ENCODE measurements at places on chromosomes 16 and 17.

DNA sequence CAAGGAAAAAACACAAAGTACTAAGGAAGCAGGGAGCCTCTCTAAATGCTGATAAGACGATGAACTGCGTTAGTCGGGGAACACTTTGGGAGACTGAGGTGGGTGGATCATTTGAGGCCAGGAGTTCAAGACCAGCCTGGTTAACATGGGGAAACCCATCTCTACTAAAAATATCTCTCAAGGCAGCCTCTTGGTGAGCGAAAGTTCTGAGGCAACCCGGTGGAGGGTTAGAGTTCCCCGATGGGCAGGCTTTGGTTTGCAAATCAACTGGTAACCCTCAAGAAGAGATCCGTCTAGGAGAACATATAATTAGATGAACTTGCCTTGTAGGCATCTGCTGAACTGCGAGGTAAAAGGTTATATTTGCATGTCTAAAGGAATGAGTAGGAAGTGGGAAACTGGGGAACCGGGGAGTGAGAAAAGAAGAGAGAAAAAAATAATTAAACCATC lies 44.6 kb downstream of the WSB1 start:
- no peak for DNase-seq

GRCh38 chr16:635573-636205 lies 416 bp downstream of the METTL26 start:
- DNase-seq, result no peak

DNA sequence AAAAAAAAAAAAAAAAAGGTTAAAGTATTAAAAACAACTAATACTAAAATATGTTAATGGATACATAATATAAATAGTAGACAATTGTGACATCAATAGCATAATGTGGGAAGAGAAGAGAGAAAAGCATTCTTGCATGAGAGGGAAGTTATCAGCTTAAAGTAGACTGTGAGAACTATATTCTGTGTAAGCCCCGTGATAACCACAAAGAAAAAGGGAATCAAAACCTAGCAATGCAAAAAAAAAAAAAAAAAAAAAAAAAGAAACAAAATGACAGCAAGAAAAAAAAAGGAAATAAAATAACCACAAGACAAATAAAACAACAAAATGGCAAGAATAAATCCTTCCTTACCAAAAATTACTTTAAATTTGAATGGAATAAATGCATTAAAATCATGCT lies 39.8 kb upstream of the MYLK3 start:
- no peak for DNase-seq

DNA sequence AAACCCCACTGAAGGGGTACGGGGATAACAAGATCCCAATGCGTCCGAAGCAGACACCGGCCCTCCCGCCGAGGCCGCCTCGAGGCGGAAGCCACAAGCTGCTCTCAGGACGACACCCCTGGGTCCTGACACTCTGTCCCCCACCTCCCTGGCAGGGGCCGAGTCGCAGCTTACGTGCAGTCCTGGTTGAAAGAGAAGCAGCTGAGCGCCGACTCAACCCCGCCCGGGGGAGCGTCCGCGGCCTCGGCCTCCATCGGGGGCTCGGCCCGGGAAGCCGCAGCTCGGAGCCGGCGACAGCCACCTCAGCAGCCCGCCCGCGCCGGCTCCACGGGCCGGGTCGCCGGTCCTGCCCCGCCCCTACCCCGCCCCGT lies at the start of gene WIPI1:
Gene WIPI1, minus strand, starts transcription at position 329 of the 371 bp plus-strand sequence. Its CDS starts 75 bp downstream, at position 254.
- no peak for DNase-seq

DNA sequence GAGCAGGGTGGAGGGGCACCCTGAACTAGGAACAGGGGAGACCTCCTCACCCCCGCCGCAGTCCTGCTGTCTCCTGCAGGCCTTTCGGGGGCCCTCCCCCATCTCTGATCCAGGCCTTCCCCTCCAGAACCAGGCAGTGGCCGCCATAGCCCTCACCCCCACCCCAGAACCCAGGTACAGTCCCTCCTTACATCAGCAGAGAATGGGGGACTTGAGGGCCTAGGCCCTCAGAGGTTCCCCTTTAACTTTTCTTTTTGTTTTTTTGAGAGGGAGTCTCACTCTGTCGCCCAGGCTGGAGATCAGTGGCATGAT lies 4.3 kb upstream of the HAP1 start:
- no peak for DNase-seq

- no peak for DNase-seq
Observed at GRCh38 chr16:65034915-65035314, 86.9 kb downstream of the CDH11 start.

GRCh38 chr16:55592306-55592705 lies 25.8 kb downstream of the CAPNS2 start:
- no peak for DNase-seq

DNA sequence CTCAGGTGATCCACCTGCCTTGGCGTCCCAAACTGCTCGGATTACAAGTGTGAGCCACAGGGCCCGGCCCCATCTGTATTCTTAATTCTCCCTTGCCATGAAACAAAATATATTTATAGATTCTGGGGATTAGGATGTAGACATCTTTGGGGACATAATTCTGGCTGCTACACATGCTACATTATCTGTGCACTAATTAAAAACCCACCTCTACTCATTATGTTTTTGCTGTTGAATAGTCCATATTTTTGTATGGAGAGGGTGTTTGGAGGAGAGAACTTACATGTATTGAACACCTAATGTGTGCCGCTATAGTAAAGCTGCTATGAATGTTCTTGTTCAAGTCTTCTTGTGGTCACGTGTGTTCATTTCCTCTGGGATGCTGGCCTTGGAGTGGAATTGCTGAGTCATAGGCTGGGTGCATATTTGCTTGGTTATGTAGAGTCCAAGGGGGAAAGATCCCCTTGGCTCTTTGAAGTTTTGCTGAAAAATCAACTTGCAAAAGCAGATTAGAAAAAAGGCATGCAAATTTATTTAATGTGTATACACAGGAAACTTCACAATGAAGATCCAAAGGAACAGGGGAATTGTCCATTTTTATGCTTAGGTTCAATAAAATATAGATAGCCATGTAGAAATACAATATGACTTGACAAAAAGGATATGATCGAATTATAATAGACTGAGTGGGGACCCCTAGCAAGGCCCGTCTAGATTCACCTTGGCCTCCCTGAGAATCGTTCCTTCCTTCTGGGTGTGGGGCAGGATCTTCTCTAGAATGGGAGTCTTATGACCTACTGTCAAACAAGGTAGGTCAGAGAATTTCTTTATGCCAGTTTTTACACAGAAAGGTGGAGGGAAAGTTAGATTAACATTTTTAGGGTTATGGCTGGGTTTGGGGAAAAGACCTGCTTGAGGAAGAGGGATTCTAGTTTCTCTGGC lies 42.1 kb upstream of the GPRC5B start:
- no peak for DNase-seq

GRCh38 chr17:34720760-34721159 lies 141.4 kb downstream of the TMEM132E start:
- no peak for DNase-seq

- no peak for DNase-seq
Observed at GRCh38 chr17:78707016-78707415, 75.1 kb downstream of the CYTH1 start.

DNA sequence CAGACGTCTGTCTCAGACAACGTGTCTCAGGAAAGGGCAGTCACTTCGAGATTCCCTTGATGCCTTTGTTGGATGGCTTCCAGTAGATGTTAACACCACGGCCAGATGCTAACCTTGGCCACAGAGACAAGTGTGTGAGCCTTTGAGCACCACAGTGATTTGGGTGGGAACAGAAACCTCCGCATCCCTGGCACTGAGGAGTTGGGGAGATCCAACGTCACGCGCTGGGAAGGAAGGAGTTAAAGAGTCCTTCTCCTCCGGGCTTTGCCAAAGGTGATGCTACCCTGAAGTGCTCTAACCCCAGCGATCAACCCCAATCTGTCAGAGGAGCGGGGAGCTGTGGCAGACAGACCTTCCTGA lies 3.0 kb upstream of the ABR start:
- no peak for DNase-seq

DNA sequence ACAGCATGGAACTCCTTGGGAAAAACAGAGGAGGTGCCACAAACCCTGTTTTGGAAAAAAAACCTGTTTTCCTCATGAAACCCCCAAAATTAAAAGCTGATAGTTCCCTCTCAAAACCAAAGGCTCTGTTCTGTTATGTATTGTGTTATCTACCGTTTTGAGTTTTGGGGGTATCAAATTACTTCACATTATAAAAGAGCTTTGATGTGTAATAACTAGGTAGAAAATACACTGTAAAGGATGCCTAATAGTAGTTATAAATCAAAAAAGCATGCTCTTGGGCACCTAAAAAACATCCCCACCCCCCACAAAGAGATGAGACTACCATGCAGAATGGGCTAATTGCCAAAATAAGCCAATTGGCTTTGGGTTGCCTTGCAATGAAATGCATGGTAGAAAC lies 30.8 kb downstream of the C16orf54 start:
- DNase-seq, result no peak

DNA sequence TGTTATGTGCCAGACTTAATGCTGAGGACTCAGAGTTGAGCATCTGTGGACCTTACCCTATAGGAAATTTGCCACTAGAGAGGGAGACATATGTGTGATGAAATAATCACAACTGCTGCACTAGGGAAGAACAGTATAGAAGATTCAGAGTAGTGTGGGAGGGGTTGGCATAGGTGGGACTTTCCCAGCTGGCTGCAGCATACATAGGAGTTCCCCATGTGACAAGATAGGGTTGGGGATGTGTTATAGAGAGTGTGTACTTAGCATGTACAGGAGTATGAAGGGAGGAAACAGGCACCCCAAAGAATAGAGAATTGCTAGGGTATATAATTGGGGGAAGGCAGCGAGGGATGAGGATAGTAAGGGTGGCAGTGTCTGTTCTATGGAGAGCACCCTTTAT lies 2.9 kb downstream of the NUP93 start:
- no peak for DNase-seq

GRCh38 chr17:41844971-41845370 lies 7.3 kb downstream of the KLHL10 start:
- no peak for DNase-seq

Data from activated CD4-positive, CD25-positive, alpha-beta regulatory T cell treated with anti-CD3 and anti-CD28 coated beads, Interleukin-2, amount 50 U/mL, for 72 hours (primary cell).